CD4-positive, alpha-beta T cell treated with Interferon gamma for 1 hour (primary cell): ENCODE measurements at places on chromosomes 2 and 18.

GRCh38 chr2:173584676-173585458 is 230.2 kb downstream of the CDCA7 start:
- DNase-seq, result no peak

- no peak for DNase-seq
These were observed 151.2 kb downstream of the CAPN13 start for GRCh38 chr2:30656079-30656478.

DNA sequence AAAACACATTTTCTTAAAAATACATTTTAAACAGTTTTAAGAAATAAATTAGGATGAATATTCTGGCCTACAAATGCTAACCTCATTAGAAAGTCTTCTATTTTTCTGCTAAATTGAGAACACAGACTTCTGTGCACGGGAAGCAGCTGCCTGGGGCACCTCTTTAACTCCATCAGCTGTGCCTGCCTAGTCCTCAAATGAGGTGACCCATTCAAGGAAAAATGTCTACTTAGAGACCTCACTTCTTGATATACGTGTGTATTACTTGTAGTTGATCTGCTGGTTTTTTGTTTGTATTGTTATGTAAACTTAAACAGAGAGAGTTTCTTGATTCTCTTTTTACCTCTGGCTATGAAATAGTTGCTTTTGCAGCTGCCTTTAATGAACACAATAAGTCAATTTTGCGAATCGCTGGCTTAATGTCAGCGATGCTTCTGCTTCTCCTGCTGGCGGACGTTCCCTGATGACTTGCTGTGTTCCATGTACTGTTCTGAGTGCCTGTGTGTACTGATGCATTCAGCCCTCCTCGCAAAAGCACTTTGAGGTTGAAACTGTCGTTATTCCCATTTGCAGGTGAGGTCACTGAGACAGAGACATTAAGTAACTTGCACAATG is 88.7 kb upstream of the TXNDC2 start:
- no peak for DNase-seq

DNA sequence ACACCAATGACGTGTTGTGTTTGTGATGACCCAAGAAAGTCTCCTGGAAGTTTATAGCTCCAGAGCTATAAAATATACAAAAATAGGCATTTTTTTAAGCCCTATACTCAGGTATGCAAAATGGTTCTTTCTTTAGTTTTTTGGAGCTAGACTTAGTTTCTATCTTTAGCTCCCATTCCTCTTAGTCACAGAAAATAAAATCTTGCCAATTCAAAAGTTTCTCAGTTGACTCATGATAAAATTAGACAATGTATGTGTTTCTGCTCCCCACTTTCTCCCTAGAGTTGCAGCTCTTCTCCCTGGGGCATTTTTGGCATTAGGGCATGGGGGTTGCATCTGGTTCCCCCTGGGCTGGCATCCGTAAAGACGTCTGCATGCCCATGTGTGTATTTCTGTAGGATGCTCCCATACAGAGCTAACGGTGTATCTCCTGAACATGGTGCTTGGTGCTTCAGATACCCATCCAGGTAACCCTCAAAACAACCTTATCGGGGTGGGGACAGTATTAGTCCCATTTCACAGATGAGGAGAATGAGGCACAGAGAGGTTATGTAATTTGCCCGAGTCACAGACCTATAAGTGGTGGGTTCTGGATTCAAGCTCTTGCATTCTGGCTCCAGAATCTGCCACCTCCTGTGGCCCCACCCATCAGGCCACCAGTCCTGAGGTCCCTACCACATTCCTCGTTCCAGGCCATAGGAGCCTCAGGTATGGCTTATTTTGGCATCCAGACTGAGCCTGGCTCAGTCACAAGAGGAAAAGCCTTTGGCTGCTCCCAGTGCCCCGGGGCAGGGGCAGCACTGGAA is 43.1 kb upstream of the ASAP2 start:
- no peak for DNase-seq

DNA sequence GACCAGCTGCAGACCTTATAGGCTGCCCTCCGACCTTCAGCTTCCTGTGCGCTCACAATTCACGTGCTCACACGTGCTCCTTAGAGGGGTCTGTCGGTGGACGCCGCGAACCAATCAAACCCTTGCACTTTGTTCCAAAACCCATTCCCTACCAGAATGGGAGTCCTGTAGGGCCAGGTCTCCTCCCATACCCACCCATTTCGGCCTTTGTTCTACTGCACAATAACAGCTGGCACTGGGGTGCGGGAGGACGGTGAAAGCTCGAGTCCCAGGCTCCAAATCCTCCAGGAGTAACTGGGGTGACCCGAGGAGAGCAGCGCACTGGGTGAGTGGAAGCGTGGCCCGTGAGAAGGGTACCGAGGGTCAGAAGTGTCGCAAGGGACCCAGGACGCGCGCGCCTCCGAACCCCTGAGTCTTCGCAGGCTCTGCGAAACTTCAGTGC is 13.0 kb downstream of the SIX3 start:
- no peak for DNase-seq

DNA sequence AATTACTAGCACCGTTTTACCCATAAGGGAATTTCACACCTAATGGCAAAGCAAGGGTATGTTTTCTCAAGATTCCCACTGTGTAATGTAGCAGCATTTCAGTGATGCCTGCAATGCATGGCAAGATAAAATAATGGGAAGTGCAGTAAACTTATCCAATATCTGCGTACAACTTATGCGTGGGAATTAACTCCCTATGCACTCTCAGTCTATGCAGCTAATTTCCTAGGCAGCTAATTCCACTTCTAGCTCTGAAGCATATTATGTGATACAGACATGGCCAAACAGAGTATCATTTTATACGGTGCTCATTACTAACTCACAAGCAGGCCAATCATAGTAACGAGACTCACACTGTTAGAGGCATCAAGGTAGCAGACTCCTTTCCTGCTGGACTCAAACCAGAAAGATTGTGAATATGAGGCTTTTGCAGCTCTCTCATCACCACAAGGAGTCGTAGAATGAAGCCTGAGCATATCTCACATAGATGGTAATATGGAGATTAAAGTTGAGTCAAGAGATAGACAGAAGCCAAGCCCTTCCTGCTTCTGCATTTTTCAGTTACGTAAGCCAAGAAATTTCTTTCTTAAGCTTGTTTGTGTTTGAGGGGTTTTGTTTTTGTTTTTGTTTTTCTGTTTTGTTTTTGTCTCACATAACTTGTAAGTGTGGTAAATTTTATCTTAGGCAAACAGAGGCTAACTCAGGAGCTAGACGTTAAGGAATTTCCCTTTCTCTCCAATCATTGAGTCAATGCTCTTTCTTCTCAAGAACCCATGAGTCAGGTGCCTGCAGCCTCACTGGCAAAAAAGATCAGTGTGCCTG is 34.8 kb upstream of the ITGAV start:
- no peak for DNase-seq

GRCh38 chr18:5868218-5868854 is 27.0 kb downstream of the TMEM200C start:
- no peak for DNase-seq

GRCh38 chr2:200757399-200757798 is 54.3 kb upstream of the BZW1 start:
- DNase-seq, result no peak

- DNase-seq, result no peak
These were observed 751.2 kb downstream of the SATB2 start for GRCh38 chr2:198706476-198707082.

DNA sequence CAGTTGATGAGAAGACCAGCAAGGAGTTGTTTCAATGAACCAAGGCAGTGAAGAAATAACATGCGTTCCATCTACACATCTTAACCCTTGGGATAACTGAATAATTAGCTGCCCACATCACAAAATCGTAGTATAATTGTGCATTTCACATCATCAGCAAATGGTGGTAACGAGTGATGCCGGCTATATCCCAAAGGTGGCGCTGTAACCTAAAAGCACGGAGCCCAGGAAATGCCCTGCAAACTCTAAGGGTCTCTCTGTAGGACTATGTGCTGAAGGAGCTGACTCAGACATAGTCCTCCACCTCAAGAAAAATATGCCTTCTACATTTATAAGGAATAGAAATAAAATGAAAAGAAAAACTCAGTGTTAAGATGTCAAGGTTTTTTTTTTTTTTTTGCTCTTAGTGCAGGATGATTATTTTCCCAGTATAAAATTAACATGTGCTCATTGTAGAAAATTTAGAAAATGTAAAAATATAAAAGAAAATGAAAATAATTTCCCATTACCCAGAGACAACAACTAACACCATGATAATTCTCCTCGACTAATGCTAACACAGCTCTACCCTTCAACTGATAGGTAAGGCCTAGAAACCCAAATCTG is 23.1 kb upstream of the DSG3 start:
- DNase-seq, result no peak

DNA sequence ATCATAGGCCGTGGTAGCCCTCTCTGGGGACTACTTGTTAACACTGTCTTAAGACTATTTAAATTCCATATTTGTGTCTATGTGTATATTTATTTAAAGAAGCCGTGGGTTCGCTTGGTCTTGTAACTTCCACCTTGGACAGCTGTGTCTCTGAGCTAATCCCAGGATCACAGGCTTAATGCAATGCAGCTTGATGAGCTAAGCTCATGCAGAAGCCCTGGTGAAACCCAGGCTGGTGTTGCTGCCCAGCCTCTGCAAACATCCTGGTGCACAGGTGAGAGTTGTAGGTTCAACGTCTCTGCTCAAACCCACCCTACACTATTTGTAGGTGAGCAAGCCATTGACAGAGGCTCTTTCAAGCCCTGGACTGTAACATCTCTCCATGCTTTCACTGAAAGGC is 211.8 kb downstream of the FAM210A start:
- no peak for DNase-seq

GRCh38 chr18:32280188-32280783 is 90.4 kb downstream of the MEP1B start:
- DNase-seq, result no peak

DNA sequence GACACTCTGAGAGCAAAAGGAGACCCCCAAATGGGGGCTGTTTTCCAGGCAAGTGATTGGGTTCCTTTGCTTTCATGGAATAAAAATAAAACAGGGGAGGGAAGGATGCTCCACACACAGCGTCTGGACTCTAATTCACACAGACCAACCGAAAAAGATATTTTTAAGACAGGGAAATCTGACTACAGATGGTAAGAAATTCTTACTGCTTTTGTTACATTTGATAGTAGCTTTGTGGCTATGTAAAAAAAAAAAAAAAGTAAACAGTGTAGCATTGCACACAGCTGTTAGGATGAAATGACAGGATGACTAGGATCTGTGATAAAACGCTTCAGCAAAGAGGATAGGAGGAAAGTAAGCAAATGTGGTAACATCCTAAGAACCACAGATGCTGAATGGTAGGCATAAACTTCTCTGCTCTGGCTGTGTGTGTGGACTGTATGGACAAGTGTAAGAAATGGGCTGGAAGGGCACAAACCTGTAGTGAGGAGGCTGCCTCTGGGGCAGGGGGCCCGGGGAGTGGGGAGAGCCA is 207.6 kb downstream of the ANAPC1 start:
- no peak for DNase-seq

DNA sequence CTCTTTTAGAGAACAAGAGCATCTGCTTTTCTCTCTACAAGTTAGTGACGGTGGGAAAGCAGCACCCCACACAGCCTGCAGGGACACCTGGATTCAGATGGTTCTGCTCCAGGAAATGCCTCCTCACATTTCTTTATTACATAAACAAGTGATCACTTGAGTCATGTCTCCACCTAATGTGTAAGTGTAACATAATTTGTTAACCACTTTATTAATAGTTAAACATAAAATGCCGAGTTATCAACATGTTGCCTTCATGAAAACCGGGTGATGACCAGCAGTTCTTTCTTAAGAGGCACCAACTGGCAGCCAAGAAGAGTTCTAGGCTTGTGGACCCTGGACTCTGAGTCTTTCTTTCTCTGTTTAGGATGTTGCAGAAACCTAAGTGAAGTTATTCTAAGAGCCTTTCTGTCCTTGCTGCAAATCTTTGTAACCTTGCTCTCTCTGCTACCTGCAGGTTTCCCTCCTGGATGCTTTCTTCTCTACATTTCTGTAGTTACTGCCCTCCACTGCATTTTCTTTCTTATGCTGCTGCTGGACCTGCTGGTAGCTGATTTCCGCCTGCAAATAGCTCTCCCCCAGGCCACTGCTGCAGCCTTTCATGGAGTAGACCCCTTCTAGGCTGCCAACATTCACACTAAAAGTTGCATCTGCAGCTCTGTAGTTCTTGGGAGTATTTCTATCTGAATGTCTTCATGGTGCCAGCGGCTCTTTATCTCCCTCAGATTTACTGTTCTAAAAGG is 24.3 kb downstream of the UPP2 start:
- DNase-seq, result no peak

DNA sequence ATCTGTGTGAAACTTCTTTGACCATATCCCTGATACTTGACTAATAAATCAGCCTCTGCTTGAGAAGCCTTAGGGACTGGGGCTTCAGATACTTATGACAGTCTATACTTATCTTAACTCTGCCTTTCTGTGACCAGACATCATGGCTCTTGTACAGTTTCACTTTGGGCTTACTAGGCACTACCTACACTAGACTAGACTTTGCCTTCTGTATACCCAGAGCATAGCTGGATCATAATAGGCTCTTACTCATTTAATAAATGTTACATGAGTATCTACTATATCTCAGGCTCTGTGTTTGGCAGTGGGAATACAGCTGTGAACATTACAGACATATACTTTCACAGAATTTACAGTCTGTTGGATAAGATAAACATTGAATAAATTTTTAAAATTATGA is 9.0 kb downstream of the UGP2 start:
- no peak for DNase-seq

GRCh38 chr2:174778085-174778981 is 14.1 kb upstream of the CHRNA1 start:
- peak; percentile 80 for DNase-seq

DNA sequence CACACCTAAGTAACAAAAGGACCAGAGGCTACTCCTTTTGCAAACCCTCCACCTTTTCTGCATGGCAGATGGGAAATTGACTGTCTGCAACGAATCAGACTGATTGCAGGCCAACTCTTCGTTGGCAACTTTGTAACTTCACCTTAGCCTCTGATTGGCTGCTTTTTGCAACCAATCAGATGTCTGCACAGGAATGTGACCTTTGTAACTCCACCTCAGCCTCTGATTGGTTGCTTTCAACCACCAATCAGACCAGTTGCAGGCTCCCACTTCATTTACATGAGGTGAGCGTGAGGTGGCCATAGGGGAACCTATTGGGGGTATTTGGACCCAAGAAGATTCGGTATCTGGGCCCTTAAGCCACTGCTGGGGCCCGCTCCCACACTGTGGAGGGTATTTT is 209.0 kb downstream of the EN1 start:
- no peak for DNase-seq

GRCh38 chr2:170965446-170966225 is 36.6 kb downstream of the GORASP2 start:
- DNase-seq, result no peak

GRCh38 chr2:165720511-165720910 is 73.5 kb downstream of the GALNT3 start:
- no peak for DNase-seq

- no peak for DNase-seq
These were observed 244.3 kb downstream of the CNTNAP5 start for GRCh38 chr2:124269348-124269747.
